ENCODE measurements at places on chromosomes 16 and 17.
A peak's percentile ranks its signal among the peaks of the same experiment; 100 is the strongest.

DNA sequence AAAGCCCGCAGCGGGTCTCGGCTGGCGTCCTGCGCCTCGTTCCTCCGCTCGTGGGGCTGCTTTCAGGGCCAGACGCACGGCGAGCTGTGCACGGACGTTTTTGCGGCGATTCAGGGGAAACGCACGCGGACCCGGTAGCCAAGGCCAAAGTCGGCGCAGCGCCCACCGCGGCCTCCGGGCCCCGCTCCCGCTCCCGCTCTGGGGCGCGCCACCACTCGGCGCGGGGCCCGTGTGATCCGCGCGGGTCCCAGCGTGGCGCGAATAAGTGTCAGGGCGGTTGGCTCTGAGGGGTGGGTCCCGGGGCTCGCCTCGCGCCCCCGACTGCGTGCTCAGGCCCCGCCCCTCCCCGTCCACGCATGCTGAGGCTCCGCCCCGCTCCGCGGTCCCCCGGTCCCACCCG is 694 bp upstream of the TBCD start:
- DNase-seq, result no peak

DNA sequence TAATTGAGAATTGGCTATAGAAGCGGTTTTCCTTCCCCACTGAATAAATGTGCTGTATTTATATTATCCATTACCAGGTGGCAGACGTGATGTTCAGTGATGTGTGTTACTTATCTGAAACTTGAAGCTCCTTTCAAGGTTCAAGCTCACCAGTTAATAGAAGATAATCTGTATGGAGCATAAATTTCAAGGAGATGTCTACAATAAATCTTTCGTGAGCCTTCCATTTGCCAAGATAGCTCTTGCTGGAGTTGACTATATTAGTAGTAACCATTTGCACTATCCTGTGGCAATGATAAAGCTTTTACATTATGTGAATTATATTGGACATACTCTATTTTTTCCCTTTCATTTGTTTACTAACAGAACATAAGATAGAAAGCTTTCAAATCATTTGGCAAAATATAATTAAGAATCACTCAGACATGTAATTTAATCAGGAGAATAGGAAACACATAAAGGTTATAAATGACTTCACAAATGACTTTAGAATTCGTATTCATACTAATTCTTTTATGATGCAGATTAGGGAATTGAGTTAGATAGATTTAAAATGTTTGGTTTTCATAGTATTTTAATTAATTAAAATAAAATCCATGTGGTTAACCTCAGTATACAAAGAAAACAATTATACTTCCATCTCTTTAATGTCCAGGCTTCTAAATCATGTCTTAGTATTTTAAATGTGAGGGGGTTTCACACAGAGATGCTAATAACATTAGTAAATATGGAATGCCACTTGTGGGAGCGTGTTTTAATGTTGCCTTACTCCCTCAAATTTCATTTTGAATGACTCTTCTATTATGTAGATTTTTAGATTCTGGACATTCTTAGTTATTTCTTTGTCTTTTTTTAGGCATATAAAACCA is 664.4 kb upstream of the CDH8 start:
- DNase-seq, result no peak

DNA sequence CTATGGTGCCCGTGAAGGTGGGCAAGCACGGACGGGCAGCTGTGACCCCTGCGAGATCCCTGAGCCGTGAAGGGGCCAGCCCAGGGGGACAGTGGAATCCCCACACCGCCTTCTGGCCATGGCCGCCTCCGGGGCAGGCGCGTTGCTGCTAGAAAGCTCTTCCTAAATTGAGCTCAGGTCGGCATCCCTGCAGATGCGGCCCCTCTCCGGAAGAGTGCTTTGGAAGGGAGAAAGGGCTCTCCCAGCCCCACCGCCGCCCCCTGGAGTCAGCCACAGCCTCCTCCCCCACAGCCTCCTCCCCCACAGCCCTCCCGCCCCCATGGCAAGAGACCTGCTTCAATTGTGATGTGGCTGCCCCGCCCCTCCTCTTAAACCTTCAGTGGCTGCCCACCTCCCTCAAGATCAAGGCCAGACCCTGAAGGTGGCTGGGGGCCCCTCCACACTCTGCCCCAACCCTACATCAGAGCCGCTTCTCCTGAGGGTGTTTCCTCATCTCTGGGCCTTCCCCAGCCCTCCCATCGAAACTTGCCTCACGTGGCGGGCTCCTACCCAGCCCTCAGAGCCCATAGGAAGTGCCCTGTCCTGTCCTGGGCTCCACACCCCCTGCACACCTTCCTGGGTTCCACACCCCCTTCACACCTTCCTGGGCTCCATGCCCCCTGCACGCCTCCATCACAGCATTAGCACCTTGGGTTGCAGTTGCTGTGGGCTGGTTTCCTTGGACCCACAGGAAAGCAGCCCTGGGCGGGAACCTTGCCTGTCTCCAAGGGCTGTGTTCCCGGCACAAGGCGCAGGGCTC is 5.5 kb upstream of the CBFA2T3 start:
- DNase-seq, result no peak

DNA sequence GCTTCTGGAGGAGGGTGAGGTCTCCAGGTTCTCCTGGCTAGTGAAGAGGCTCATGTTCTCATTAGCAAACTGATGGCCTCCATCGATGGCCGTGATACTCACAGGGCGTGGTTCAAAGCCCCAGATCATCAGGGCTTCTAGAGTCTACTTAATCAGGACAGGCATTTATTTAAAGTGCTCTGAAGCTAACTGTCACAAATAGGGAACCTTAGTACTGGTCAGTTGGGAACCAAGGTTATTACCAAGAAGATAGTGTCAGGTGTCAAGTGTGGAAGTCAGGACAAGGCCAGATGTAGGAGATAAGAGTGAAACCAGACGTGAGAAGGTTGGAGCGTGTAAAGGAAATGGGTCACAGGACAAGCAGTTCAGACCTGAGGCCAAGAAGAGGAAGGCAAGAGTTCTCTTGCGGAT is 56.9 kb downstream of the PIGL start:
- no peak for DNase-seq

DNA sequence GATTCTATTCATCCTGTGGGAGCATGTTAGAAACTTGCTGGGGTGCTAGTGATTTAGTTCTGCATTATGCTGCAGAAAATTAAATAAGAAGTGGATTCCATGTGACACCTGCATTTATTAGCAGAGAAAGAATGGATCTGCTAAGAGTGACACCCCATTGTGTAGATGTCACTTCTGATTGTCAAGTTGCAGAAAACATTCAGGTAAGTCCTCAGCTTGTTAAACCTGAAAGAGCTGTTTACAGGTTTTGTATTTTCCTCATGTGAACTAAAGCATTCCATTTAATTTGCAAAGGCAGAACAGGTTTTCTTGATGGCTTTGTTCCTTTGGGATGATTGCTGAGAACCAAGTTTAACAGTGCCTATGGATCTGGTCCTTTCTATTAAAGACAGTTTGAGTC is 238.7 kb downstream of the ABCC12 start:
- no peak for DNase-seq

DNA sequence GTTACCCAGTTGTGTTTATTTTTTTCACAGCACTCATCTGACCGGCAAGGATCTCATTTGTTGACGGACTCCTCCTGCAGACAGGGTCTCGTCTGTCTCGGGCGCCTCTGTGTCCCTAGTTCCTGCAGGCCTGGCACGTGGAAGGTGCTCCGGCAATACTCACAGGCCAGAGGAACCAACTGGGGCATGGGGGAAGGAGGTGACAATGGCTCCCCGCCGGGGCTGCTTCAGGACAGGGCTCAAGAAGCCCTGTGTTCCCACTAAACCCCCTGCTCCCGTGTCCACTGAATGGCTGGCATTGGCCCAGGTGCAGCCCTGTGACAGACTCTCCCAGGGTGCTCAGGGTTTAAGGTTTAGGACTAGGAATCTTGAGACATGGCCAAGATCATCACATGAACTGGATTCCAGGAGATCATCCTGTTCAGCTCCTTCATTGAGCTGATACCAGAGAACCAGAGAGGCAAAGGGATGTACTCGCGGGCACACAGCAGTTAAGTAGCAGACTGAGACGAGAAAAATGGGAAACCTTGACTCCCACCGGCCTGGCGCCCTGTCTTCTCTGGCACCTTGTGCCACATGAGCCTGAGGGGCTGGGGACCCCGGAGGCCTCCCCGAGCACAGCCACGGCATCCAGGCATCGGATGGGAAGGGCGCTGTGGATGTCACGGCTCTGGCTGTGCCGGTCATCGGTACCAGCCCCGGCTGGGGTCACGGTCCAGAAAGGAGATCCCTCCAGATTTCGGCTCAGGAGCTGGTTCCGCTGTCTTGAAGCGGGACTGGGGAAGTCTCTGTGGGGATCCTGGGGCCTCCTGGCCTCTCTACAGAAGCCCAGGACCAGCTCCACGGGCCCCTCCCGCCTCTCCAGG is 29.0 kb downstream of the TIMM22 start:
- DNase-seq, result no peak

DNA sequence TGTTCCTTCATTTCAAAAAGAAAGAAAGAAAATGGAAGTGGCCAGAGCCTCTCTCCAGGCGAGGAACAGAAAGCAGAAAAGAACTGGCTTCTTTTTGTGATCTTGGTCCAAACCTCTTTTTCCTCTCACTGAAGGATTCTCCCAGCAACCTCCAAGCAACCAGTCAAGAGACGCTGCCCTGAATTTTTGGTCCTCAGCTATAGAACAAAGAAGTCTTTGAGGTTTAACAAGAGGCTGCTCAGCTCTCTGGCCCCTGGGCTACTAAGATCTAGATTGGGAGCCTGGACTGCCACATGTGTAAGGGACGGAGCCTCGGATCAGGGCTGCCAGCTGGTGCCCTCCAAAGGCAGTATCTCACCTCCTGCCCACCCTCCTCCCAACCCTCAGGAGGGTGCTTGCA is 62.6 kb downstream of the AXIN2 start:
- DNase-seq, result no peak

DNA sequence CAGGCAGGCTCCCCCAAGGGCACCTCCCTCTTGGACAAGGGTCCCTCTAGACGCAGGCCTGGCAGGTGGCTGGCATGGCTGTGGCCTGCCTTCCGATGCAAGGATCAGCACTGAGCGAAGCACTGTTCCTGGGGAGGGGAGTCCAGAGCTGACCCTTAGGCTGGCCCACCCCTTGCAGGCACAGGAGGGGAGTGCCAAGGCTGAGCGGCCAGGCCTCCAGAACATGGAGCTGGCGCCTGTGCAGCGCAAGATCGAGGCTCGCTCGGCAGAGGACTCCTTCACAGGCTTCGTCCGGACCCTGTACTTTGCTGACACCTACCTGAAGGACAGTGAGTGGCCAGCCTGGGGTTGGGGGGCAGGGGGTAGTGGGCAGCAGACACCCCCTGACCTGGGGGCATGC is 16.8 kb upstream of the MYO15B start:
- peak; percentile 42 for DNase-seq

DNA sequence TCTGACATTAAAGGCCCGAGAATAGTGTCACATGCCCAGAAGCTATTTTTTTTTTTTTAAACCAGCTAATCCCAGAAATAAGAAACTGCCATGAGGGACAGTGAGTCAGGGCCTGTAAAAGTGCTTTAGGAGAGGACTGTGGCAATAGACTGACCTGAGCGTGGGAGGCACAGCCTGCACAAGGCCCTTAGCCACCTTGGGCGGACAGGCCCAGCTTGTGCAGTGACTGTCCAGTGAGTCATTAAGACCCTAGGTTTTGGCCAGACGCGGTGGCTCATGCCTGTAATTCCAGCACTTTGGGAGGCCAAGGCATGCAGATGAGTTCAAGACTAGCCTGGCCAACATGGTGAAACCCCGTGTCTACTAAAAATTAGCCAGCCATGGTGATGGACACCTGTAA is 343.0 kb upstream of the ZFHX3 start:
- DNase-seq, result no peak

GRCh38 chr16:31429314-31429713 is 1.2 kb upstream of the COX6A2 start:
- DNase-seq, result no peak

DNA sequence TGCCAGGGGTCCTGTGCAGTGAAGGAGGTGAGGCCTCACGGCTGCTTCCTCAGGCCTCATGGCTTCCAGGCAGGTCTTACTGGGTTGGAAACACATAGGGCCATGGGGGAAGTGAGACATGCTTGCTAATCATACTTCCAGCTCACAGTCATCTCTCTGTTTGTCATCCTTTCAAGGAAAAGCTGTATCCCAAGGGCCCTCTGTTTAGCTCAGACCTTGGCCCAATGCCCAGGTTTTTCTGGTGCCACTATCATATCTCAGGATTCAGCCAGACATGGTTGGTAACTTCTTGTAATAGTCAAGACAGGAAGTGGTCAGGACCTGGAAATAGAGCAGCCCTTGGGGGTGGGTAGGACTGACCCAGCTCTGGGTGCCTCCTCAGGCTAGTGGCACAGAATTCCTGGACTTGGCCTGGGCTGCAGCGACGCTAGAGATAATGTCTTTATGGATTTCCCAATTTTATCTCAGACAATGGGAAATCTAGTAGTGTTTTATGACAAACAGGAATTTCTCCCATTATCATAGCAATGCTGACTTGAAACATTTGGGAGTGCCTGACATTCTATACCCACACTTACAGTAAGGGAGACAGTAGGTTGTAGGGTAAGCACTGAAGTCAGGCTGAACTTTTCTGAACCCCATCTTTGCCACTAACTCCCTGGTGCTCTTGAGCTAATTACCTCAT is 13.5 kb upstream of the ITGB3 start:
- DNase-seq, result peak; percentile 81

DNA sequence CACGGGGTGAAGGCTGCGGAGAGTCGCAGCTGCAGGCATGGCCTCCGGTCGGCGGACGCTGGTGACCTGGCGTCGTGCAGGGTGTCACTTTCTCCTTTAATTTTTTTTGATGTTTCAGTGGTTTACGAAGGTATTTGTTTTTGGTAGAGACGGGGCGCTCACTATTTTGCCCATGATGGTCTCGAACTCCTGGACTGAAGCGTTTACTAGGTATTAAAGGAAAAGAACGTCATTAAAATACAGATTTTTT is 17.1 kb downstream of the ZNF213 start:
- peak; percentile 35 for DNase-seq

DNA sequence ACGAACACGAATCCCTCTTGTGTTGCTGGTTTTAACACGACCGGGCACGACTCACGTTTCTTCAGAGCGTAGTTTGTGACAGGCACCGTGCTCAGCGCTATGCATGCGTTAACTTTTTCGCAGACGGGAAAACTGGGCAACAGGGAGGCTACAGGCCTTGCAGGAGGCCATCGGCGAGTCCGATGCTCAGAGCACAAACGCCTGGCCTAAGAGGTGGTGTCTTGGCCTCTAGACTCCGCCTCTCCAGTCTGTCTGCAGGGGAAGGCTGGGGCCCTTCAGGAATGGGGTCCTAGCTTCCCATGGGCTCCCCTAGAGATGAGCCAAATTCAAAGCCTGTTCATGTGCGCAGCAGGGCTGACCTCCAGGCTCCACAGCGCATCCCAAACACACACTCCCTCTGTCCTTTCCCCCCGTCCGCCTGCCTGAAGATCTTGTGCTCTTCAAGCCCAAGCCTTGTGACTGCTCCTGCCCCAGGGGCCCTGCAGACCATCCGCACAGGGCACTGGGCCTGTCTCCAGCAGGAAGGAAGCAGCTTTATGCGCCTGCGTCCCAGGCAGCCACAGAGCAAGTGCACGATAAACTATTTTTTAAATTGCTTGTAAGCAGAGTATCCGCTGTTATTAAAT is 3.1 kb downstream of the CLCN7 start:
- peak; percentile 26 for DNase-seq

- no peak for DNase-seq
These were observed 52.5 kb downstream of the ZFPM1 start for GRCh38 chr16:88505405-88506082.

GRCh38 chr16:6335072-6335471 is 997.6 kb upstream of the RBFOX1 start:
- peak; percentile 1 for DNase-seq
